Gastroesophageal sphincter (tissue), 4 donors: ENCODE measurements at places on chromosomes 1 and 21. TPM values are rescaled to one million over a fixed set of nuclear protein-coding genes. Genes with fewer than 3 reads are reported as not detected.
A peak's percentile ranks its signal among the peaks of the same experiment; 100 is the strongest.

DNA sequence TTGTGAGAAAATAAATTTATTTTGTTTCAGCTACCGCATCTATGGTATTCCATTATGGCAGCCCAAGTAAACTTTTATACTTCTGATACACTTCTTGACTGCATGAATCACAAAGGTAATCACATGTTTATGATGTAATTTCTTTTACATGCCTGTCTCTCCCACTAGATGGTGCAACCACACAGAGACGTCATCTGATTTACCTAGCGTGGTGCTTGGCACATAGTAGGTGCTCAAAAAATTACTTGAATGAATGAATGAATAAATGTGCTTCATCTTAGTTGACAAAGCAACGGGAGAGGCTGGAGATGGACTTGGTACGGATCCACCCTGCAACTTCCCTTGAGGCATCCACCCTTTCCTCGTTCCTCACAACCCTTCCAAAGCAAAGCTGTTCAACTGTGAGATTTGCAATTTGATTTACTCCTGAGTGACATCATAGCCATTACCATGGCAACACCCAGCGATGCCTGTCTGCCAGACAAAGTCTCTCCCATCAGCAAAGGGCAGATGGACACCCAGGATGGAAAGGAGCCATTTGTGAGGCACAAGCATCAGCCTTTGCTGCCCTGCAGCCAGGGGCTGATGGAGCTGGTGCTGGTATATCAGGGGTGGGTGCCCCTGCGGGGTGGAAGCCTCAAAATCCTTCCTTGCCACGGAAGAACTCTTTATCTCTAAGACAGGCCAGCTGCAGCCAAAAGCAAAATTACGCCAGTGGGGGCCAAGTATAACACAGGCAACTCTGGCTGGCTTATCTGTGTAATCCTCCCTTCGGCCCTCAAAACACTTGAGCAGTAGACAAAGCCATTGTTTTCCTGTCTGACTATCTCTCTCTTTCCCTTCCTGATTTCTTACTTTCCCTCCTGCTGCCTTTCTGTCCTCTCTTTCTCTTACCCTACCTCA lies 18.9 kb upstream of the VWA5B1 start:
- no peak for ATAC-seq

- no peak for ATAC-seq
These were observed 114.3 kb upstream of the RUNX1 start for GRCh38 chr21:35163411-35163810.

Gene USH2A
- total RNA-seq = not detected

DNA sequence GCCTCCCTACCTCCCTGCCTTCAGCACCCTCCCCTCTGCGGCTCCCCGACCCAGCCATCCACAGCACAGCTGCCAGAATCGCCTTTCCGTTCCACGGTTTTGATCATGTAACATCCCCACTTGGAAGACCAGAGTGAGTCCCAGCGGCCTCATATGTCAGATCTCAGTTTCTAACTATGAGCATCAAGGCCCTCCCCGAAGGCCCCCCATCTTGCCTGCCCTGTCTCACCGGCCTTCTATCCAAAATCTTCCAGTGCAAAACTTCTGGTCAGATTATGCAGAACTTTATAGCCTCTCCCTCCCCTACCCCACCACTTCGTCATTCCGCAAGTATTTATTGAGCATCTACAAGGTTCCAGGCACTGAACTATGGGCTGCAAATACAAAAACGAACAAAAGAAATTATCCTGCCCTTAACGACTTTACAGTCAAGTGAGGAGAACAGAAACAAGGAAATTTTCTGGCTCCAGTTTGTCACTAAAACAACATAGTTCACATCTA lies 20.3 kb upstream of the LMX1A start:
- ATAC-seq = peak; percentile 4
